ENCODE measurements at places on chromosomes 3 and 15.
A peak's percentile ranks its signal among the peaks of the same experiment; 100 is the strongest.

DNA sequence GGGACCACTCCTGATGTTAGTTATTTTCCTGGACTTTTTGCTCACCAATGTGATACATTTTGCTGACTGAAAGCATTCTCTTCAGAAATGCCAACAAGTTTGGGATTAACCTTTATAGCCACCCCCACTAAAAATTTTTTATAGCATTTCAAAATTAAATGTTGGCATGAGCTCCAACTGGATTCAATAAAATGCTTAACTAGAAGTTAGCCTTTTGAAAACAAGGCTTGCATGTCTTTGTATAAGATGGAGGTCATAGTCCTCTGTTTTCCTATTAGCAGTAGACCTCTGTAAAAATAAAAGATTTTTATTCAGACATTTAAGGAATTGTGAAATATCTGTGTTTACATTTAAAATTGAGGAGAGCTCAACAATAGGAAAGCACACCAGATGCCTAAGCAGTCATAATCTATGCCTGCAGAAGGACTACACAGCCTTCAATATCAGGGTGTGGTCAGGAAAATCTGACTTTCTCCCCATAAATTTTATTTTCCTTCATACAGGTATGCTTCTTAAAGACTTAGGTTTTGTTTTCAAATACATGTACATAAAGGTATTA, 87.2 kb downstream of the DNAJC13 start:
- DNase-seq: no peak

GRCh38 chr3:149284034-149284433, 49.4 kb downstream of the TM4SF18 start:
- no peak for DNase-seq

DNA sequence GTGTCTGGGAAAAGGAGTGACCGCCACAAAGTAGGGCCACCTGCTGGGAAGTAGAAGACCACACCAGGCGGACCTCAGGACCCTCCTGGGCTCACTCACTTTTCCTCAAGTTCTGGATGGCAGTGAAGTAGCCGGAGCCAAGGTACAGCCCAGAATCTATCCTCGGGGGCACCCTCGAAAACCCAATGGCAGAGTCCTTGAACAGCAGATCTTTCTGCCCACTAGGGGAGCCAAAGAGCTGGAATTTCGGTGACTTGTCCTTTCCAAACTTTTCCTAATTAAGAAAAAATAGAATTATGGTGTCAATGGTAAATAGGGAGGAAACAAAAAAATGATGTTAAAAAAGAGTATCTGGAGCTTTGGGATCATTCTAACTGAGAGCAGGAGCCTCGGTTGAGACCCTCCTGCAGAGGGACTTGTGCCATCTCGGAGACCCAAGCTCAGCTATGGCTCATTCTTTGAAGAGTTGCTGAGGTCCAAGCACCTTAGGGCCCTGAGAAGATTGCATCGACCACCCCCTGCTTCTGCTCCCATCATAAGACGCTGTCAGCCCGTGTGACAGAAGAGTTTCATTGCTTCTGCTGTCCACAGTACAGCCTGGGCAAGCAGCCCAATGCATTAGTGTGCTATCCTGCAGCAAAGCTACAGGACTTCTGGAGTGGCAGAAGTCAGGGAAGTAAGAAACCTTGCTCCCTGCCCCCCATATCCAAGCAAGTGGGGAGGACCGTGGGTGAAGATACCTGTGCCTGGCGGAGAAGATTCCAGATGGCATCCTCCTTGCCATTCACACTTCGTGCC, 14.8 kb downstream of the LTF start:
- DNase-seq: peak; percentile 63

DNA sequence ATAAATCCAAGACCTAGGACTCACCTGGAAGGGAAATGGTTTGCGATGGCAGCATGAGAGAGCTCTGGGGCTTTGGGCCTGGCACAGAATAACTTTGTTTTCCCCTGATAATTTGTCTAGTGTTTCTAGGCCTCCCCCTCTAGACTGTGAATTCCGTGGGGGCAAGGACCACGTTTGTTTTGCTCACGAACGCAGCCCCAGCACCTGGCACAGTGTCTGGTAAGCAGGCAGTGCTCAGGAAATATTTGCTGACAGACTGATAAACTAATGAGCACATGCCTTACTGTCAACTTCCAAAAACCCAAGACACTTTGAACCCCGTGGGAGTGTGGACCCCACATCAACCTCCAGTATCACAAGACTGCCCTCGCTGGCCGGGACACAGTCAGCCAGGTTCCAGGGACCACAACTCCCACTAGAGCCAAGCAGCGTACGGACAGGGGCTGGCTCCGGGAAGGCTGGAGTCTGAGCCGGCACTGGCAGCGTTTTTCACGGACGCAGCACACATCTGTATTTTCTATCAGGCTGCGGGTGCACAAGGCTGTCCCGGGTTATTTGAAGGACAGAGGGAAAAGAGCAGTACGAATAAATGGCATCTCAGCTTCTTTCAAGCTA, 146.5 kb downstream of the XXYLT1 start:
- DNase-seq: no peak

DNA sequence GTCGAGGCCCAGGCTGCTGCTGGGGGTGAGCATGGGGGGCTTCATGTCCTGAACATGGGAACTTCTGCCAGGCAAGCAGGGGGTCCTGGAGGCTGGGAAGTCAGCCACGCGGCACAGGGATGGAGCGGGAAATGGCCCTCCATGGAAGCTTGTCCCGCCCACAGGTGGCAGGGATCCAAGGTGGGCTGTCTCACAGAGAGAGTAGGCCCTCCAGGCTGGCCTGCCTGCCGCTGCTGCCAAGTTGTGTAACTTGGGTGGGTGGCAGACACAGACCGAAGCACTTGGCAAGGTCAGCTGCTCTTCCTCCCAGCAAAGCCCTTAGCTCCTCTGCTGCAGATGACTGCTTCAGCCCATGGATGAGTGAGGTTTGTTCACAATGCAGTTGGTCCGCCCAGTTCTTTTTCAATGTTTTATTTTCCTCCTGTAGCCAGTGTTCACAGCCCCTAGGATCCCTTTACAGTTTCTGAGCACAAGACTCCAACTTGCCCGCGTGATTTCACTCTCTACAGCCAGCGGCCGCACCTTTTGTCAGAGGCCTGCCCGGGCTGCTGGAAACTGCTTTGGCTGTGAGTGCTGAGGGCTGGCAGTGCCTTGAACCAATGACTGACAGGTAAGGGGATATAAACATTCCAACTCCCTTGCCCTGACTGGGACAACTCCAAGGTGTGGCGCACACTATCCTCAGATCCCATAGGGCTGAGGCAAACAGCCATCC, 26.7 kb downstream of the HCN4 start:
- DNase-seq: no peak

DNA sequence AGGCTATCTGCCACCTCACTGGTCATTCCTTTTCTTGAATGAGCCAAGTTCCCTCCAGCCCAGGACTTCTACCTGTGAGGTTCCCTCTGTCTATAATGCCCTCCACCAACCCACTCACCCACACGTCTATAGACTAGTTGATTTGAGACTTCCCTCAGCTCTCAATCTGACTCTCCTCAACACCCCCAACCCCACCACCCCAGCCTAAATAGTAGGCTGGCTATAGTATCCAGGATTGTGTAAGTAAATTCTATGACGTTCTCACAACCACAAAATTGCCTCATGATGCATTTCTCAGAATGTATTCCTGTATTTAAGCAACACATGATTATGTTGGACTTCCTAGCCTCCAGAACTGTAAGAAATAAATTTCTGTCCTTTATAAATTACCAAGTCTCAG, 2.2 kb downstream of the PLSCR1 start:
- no peak for DNase-seq

DNA sequence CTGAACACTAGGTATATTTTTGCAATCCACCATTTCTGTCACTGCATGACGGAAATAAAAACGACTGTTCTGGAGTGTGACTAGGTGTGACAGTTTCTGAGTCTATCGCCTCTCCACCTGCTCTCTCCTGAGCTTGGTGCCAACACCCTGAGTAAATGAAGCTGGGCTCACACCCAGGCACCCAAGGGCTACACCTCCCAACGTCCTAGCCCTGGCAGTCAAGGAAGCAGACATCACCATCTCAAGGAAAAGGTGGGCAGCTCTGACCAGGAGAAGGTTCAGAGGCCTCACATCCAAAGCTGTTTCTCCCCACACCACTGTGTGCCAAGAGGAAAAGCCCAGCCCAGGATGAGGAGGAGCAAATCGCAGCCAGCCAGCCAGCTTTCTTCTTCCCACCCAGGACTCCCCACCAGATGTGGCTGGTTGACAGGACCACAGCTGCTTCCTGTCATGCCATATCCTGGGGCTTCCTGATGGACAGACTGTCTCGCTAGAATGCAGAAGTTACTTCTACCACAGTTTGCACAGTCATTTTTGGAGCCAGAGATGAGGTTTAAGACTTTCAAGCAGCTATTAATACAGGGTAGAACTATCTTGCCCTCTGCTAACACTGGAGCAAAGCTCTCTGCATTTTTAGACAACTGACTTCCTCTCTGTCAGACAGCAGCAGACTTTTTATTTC, 3.3 kb downstream of the SCAMP2 start:
- peak; percentile 44 for DNase-seq

GRCh38 chr3:2896308-2896939, 213.8 kb downstream of the IL5RA start:
- no peak for DNase-seq

GRCh38 chr15:24916305-24917009, 38.3 kb upstream of the SNRPN start:
- DNase-seq: no peak

GRCh38 chr15:72919936-72920465, 132.3 kb upstream of the NEO1 start:
- no peak for DNase-seq

DNA sequence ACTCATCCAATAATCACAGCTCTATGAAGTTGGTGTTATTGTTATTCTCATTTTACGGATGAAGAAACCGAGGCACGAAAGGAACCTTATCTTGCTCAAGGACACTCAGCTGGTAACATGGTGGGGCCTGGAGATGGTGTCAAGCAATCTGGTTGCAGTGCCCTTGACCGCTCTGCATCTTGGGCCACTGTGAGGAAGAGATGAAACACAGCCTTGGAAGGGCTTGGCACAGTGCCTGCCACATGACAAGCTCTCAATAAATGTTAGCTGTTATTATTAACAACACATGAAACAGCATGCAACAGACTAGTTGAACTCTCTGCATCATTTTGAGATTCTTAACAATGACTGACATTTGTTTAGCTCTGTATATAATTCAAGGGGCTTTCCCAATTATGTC, 10.1 kb upstream of the ITGA11 start:
- DNase-seq: peak; percentile 12

GRCh38 chr15:69302929-69303328, 4.2 kb downstream of the PAQR5 start:
- DNase-seq: no peak

DNA sequence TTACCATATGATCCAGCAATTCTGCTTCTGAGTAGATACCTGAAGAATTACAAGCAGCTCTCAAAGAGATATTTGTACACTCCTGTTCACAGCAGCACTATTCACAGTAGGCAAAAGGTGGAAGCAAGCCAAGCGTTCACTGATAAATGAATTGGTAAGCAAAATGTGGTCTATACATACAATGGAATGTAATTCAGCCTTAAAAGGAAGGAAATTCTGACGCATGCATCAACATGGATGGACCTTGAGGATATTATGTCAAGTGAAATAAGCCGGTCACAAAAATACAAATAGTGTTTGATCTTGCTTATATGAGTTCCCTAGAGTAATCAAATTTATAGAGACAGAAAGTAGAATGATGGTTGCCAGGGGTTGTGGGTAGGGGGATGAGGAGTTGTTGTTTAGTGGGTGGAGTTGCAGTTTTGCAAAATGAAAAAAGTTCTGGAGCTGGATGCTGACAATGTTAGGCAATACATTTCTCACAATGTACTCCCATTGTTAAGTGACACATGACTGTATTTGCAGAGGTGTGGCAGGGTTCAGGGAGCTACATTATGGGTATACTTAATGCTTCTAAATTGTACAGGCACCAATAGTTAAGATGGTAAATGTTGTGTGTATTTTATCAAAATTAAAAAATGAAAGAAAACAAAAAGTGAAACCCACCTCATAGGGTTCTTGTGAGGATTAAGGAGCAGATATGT, 26.7 kb downstream of the SLC6A1 start:
- no peak for DNase-seq

DNA sequence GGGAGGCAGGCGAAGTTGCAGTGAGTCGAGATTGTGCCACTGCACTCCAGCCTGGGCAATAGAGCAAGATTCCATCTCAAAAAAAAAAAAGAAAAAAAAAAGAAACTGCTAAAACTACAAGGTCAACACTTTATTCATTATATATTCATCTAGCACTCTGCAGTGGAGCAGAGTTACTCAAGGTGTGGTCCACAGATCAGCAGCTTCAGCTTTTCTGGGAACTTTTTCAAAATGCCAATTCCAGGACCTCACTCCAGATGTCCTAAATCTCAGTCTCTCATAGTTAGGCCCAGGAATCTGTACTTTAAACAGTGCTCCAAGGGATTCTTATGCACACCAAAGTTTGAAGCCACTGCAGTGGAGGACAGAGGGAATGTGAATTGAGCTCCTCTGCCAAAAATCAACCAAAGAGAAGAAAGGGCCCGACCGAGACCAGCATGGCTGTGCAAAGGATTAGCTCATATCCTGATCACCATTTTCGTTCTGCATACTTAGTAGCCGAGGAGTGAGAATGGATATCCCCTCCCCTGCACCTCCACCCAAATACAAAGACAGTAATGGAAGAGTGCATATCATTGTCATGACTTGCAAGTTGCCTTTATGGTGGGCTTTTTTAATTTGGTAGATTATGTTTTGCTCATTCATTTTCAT, 201.9 kb downstream of the MEX3B start:
- no peak for DNase-seq

DNA sequence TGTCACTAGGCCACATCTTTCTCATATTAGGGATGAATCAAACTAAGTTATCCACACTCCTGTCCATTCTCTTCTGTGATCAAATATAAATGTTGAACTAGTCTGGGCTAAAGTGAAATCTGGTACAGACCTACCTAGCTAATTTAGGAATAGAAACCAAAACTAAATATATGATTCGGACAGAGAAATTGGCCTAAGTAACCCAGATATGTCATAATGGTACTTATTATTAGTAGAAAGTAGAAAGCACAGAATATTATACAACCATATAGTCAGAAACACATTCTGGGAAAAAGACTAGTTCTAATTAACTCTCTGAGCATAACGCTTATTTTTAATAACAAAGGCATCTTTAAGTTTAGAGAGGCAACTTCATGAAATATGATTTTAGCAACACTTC, 389.0 kb downstream of the LSAMP start:
- no peak for DNase-seq

- peak; percentile 6 for DNase-seq
Measured at GRCh38 chr3:175304404-175304803, 445.3 kb downstream of the NAALADL2 start.

DNA sequence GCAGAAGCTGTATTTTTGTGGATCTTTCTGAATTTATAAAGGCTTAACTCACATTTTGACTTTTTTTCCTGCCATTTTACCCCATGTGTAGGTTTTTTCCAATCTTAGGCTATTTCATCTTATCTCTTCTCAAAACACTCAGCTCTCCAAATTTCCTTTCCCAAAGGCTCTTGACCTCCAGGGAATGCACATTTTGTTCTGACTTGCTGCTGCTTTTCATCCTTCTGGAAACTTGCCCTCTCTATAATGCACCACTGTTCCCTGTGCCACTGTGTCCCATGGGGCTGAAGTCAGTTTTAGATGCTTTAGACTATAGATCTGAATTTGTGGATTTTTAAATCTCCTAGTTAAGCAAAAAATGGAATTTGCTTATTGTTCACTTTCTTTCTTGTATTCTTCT, 9.1 kb downstream of the PYDC2 start:
- no peak for DNase-seq

GRCh38 chr15:69522361-69522760, 69.7 kb downstream of the RPLP1 start:
- no peak for DNase-seq

GRCh38 chr3:179037351-179037750, 34.3 kb downstream of the ZMAT3 start:
- DNase-seq: peak; percentile 93

GRCh38 chr15:89356634-89357298, 22.1 kb upstream of the POLG start:
- DNase-seq: peak; percentile 52
